ENCODE measurements at places on chromosomes 12 and 14. TPM values are rescaled to one million over a fixed set of nuclear protein-coding genes. Genes with fewer than 3 reads are reported as not detected.
A peak's percentile ranks its signal among the peaks of the same experiment; 100 is the strongest.

Gene SAMD15
- total RNA-seq: 1.2 TPM

Gene WDR20
- 24.0 TPM for total RNA-seq

Gene KLRC3
- not detected for total RNA-seq

Gene ACVRL1
- 11.6 TPM for total RNA-seq

Gene AMN
- total RNA-seq: 169 TPM

Gene ZFHX2
- 0.28 TPM for total RNA-seq

Gene FLRT2
- total RNA-seq: 48.0 TPM

GRCh38 chr12:128644664-128645296 is 179.0 kb downstream of the SLC15A4 start:
- no peak overlapping the region for H3K27ac ChIP-seq
- no peak overlapping the region for H3K4me3 ChIP-seq
- DNase-seq: peak; percentile 85
- no peaks in the 10 kb centered on the region for H3K27me3 ChIP-seq

- no peaks in the 10 kb centered on the region for H3K4me1 ChIP-seq
- H3K4me3 ChIP-seq: no peak overlapping the region
- H3K27ac ChIP-seq: peak overlapping the region; percentile 33
Measured at GRCh38 chr14:34257505-34257904, 204.5 kb downstream of the SPTSSA start.

DNA sequence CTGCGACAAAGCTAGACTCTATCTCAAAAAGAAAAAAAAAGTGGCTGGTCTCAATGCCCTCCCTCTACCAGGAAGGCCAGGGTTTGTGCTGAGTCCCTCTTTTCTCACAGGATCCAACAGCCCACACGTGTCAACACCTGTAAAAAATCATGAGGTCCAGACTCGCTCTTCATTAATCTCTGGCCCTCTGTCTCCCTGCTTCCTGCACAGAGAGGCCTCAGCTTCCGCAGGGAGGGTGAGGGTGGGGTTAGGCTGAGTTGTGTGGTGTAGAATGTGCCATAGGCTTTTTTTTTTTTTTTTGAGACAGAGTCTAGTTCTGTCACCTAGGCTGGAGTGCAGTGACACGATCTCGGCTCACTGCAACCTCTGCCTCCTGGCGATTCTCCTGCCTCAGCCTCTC is 6.1 kb downstream of the CFAP73 start:
- H3K36me3 ChIP-seq: no peaks in the 10 kb centered on the region
- no peak overlapping the region for H3K4me3 ChIP-seq
- H3K27me3 ChIP-seq: peaks cover 49% of the 10 kb centered on the region
- H3K27ac ChIP-seq: no peak overlapping the region
- peaks cover 10% of the 10 kb centered on the region for H3K4me1 ChIP-seq

DNA sequence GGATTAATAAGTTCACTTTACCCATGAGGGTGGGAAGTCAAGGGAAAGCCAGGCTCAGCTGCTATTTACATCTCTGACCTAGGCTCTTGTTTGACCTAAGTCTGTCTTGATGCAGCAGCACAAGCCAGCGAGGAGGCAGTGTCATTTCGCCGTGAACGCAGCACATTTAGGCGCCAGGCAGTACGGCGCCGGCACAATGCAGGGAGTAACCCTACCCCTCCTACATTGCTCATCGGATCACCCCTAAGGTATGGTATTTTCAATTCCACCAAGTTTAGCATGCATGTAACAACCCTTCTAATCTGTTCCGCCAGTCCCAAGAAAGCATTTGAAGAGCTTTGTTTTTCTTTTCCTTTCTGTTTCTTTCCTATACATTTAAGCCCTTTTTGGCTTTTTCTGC is 81.2 kb downstream of the PCNX1 start:
- no peaks in the 10 kb centered on the region for H3K36me3 ChIP-seq
- H3K4me1 ChIP-seq: no peaks in the 10 kb centered on the region
- DNase-seq: no peak
- no peak overlapping the region for H3K4me3 ChIP-seq
- no peak overlapping the region for H3K27ac ChIP-seq

GRCh38 chr12:42091769-42092168 is 52.9 kb downstream of the GXYLT1 start:
- no peak overlapping the region for H3K4me3 ChIP-seq
- no peaks in the 10 kb centered on the region for H3K27me3 ChIP-seq
- H3K4me1 ChIP-seq: no peaks in the 10 kb centered on the region
- no peak for DNase-seq
- no peak overlapping the region for H3K27ac ChIP-seq

DNA sequence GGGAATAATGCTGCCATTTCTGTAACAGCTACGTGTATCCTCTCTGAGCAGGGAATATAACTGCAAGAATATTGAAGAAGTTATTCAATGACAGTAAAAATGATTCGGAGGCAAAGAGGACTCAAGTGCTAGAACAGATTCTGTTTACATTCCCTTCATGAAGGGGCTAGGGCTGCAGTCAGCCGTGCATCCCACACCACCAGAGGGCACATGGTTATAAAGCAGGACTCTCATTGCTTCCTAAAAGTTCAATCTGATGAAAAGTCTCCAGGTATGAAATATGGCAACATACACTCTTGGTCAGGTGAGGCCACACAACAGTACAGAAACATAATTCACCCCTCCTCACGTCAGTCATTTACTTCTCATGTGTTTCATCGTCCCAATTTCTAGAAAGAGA is 34.0 kb downstream of the TCHP start:
- DNase-seq: no peak
- peaks cover 7% of the 10 kb centered on the region for H3K4me1 ChIP-seq
- no peak overlapping the region for H3K27ac ChIP-seq
- H3K36me3 ChIP-seq: peaks cover 3% of the 10 kb centered on the region
- no peaks in the 10 kb centered on the region for H3K27me3 ChIP-seq

DNA sequence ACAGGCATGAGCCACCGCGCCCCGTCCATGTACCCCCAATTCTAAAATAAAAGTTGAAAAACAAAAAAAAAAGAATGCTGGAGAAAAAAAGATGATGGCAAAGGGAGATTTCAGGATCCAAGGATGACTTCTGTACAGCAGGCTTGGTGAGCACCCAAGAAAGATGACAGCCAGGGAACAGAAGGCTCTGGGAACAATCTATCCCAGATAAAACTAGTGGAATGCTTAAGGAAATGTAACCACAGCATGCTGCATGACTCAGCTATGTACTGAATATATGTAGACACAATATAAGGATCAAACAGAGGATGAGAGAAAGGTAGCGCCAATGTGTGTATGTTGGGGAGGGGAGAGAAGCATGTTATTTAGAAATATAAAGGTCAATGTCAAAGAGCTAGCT is 123.7 kb upstream of the TMTC1 start:
- H3K27me3 ChIP-seq: no peaks in the 10 kb centered on the region
- no peak for DNase-seq
- H3K4me3 ChIP-seq: no peak overlapping the region
- no peak overlapping the region for H3K27ac ChIP-seq
- no peaks in the 10 kb centered on the region for H3K36me3 ChIP-seq

GRCh38 chr12:82942521-82942920 is 255.8 kb downstream of the TMTC2 start:
- H3K27ac ChIP-seq: no peak overlapping the region
- no peaks in the 10 kb centered on the region for H3K36me3 ChIP-seq
- no peaks in the 10 kb centered on the region for H3K27me3 ChIP-seq

GRCh38 chr12:43692064-43692463 is 66.5 kb downstream of the PUS7L start:
- no peaks in the 10 kb centered on the region for H3K4me1 ChIP-seq
- H3K27ac ChIP-seq: no peak overlapping the region
- no peaks in the 10 kb centered on the region for H3K27me3 ChIP-seq

GRCh38 chr14:62030387-62030786 is 268.2 kb downstream of the SNAPC1 start:
- no peaks in the 10 kb centered on the region for H3K36me3 ChIP-seq
- no peak overlapping the region for H3K4me3 ChIP-seq
- no peaks in the 10 kb centered on the region for H3K4me1 ChIP-seq
- peaks cover 3% of the 10 kb centered on the region for H3K27me3 ChIP-seq

- H3K27ac ChIP-seq: peak overlapping the region; percentile 41
- DNase-seq: peak; percentile 25
- no peak overlapping the region for H3K4me3 ChIP-seq
Measured at GRCh38 chr12:121300083-121300819, 3.7 kb upstream of the CAMKK2 start.

DNA sequence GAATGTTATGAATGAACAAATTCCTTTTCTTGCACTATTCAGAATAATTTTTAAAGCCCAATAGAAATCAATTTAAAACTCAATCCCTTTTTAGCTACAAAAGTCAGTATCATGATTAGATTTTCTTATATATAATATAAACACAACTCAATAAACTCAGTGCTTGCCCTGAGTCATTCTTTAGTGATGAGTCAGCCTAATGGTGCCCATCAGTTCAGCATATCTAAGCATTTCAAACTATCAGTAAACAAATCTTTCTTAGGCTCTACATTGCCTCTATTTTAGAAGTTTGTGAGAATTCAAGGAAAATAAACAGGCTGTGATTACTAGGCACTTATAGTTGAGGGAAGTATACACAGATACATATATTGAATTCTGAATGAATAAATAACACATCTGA is 179.6 kb downstream of the NELL2 start:
- no peaks in the 10 kb centered on the region for H3K27me3 ChIP-seq
- no peak for DNase-seq
- H3K4me1 ChIP-seq: no peaks in the 10 kb centered on the region
- H3K36me3 ChIP-seq: no peaks in the 10 kb centered on the region

All from hepatocyte (in vitro differentiated cells).